ENCODE measurements at places on chromosomes 11 and 22. TPM values are rescaled to one million over a fixed set of nuclear protein-coding genes. Genes with fewer than 3 reads are reported as not detected.

- DNase-seq = no peak
These were observed 37.8 kb downstream of the RNF141 start for GRCh38 chr11:10503221-10503620.

DNA sequence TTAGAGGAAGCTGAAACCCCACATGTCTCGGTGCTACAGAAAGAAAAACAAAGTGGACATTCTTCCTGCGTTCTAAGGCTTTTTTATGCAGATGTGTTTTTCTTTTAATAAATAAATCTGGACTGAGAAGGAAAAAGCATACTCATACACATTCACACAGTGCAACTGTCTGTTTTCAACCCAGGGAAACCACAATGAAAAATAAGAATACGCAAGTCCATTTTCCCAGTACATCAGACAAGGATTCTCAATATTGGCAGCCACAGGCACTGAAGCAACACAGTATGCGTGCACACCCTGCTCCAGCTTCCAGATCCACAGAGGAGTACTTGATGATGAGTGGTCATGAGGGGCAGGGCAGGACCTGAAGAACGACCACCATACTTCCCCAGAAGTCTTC lies 86.9 kb downstream of the ETS1 start:
- no peak for DNase-seq

DNA sequence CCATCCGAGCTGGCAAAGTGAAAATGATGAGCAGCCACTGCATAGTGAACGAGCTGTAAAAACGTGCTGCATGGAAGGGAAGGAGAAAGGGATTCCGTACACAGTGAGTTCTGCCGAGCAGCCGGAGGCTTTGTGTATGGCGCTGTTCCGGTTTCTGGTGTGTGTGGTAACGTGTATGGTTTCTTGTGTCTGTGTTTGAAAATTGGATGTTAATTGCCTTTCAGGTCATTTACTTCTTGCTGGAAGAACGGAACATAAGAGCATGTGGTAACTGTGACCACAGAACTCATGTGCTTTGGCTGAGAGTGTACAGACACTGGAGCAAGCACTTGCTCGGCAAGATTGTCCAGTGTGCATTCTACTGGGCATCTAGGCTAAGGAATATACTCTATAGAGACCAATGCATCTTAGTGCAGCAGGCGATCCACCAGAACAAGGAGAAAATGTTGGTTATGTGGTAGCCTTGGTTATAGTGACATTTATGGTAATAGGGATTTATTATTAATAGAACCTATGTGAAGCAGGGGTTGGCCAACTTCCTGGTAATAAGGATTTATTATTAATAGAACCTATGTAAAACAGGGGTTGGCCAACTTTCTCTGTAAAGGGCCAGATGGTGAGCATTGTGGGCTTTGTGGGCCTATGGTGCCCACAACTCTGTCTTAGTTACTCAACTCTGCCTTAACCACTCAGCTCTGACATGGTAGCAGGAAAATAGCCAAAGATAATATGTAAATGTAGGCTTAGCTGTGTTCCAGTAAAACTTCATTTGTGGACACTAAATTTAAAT lies 49.2 kb downstream of the GRAMD1B start:
- DNase-seq = no peak

GRCh38 chr22:45029501-45029900 lies 19.7 kb upstream of the PHF21B start:
- DNase-seq = no peak

Gene FGF3
- total RNA-seq = not detected

Gene MIAT
- 0.64 TPM for total RNA-seq

DNA sequence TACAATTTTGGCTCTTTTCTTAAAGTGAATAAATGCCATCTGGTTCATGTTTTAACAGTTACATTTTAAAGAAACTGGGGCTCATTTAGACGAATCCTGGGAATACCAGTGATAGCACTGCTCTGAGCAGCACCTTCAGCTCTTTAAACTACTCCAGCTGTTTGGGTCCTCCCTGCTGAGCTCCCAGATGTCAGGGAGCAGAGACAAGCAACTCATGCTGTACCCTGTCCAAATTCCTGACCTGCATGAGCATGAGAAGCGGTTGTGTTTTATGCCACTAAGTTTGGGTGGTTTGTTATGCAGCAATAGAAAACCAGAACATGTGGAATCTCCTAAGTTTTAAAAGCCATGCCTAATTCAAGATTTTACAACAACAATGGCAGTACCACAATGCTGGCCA lies 90.0 kb downstream of the FDX1 start:
- DNase-seq = no peak

Gene CD248
- total RNA-seq = 0.67 TPM

DNA sequence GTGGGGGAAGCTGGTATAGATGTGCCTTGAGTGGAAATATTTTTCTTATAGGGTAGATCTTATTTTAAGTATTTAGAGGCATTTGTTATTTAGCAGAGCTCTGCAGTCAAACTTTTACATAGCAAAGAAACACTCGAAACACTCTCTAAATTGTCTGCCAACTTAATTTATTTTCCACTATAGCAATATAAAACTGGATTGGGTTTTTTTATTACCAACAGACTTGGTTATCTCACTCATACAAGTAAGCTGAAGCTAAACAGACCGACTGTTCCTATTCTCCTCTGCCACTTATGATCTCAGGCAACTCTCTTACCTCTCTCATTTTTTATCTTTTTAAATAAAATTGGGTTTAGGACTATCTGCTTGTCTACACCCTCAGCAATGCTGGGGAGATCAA lies 4.6 kb downstream of the RAB38 start:
- DNase-seq = no peak

Gene SNX32
- total RNA-seq = 1.5 TPM

DNA sequence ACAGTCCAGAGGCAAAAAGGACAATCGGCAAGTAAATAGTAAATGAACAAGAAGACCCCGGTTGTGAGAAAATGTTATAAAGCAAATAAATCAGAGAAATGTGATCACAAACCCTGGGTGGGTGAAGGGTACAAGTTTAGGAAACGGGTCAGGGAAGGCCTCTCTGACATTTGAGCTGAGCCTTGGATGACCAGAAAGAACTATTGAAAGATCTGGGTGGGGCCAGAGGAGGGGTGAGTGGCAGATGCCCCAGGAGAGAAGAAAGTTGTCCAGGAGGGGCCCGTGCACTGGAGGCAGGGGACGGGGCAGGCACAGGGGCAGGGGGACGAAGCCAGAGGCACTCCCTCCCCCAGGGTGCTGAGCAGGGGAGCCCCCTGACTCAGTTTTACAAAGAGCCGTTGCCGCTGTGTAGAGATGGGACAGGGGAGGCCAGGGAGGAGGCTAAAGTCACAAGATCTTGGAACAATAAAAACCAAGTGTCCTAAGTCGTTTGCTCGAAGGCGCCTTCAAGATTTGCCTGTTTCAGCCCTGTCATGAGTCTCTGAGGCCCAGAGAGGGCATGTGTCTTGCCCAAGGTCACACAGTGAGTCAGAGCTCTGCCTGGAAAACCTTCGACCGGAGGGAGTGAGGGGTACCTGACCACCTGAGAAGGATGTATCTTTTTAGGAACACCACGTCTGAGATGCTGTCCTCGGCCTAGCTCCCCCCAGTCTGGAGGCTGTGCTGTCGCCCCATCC lies 10.8 kb upstream of the PDGFB start:
- no peak for DNase-seq

DNA sequence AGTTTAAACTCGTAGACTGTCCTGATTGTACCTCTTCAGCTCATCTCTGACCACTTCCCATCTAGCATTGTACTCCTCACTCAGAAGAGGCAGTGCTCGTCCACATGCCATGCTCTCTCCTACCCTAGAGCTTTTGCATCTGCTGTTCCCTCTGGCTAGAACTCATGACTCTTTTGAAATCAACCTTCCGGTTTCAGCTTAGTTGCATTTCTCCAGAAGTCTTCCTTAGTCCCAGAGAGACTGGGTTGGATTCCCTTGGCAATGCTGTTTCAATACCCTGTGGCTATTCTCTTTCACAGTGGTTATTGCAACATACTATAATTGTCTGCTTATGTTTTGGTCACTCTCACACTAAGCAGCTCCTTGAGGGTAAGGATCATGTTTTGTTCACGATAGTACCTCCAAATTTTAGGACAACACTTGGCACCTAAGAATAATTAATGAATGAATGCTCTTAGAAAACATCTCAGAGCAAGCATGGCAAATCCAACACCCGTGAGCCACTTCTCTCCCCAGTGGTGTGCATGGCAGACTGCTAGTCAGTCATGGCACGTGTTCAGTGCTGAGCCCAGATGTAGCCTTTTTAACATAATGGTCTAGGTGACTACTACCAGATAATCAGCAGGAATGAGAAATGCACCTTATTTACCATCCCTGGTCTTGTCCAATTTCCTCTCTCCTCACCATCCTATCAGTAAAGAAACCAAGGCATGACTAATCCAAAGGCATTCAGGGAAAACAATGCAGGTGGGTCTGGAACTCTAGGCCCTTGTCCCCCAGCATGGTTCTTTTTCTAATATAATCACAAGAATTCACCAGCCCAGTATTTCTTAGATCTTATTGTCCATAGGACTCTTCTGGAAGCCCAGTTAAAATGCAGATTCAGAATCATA lies 14.5 kb downstream of the SEPTIN3 start:
- DNase-seq = peak; percentile 57

Gene FREY1
- total RNA-seq = 1.2 TPM

- DNase-seq = peak; percentile 68
These were observed 19.1 kb upstream of the OOSP1 start for GRCh38 chr11:59918987-59919589.

Measured in mammary epithelial cell (primary cell).